Bronchial epithelial cell (primary cell): ENCODE measurements at places on chromosomes 12 and 14.
A peak's percentile ranks its signal among the peaks of the same experiment; 100 is the strongest.

GRCh38 chr14:89881839-89882238 lies 72.7 kb downstream of the EFCAB11 start:
- DNase-seq = no peak

DNA sequence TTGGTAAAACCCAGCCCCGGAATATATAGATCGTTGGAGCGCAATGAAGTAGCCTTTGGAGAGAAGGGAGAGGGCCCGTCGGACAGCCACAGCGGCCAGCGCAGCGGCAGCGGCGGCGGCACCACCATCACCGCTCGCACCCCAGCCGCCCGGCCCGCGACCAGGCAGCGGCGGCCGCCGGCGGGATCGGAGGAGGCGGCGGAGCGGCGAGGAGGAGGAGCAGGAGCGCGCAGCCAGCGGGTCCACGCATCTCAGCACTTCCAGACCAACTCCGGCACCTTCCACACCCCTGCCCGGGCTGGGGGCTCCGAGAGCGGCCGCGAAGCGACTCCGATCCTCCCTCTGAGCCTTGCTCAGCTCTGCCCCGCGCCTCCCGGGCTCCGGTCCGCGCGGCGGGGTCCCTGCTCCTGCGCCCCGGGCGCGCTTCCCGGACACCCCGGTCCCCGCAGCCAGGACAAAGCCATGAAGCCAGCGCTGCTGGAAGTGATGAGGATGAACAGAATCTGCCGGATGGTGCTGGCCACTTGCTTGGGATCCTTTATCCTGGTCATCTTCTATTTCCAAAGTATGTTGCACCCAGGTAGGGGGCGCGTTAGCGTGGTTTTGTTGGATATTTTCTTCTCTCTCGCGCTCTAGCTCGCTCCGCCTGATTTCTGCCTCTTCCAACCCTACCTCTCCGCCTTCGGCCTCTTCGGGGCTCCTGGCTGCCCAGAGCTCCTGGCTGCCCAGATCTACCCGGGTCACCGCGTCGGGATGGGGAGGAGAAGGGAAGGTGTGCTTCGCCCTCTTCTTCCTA lies 400 bp downstream of the CHST11 start:
- peak; percentile 58 for DNase-seq

DNA sequence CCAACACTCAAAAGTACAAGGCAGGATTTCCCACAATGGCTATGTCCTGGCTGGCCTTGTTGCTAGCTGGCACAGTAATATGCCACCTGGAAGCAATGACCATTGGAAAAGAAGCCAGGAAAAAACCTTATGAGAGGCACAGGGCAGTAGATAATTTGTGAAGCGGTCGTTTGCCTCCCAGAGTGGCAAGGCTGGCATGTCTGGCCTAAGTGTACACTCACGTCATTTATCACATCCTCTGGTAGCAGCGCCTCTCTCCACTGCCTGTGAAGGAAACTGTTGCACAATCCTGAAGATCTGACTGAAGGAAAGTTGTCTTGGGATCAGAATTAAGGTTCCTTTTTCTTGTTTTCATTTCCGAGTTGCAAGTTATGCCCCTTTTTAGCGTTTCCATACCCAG lies 408.5 kb downstream of the ZFP36L1 start:
- DNase-seq = peak; percentile 52

DNA sequence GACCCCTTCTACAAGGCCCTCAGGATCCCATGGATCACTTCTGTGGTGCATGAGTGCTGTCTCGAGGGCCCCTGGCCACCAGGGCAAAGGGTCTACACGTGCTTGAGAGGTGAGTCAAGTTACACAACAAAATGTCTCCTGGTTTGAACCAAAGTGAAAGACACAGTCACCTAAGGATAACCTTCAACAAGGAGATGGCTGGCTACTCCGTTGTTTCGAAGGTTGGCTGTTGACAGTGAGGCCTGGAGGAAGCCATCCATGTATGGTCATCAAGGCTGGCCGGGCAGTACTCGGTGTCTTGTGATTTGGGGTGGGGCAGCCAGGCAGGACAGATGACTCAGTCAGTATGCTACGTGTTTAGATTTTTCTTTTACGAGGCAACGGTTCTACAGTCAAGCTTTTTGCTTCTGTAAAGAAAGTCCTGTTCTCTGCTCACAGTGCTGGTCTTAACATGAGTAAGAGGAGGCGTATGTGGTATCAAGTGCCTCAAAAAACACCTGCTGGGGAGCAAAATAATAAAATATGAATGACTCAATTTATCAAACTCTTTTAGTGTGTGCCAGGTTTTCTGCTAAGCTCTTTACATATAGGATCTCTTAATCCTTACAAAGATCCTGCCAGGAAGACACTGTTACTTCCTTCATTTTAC lies 18.0 kb upstream of the NT5DC3 start:
- peak; percentile 99 for DNase-seq

GRCh38 chr12:52189376-52190174 lies 2.2 kb downstream of the KRT80 start:
- no peak for DNase-seq

GRCh38 chr12:2154050-2154449 lies 101.3 kb downstream of the CACNA1C start:
- no peak for DNase-seq
